ENCODE measurements at places on chromosomes 2 and 18.

DNA sequence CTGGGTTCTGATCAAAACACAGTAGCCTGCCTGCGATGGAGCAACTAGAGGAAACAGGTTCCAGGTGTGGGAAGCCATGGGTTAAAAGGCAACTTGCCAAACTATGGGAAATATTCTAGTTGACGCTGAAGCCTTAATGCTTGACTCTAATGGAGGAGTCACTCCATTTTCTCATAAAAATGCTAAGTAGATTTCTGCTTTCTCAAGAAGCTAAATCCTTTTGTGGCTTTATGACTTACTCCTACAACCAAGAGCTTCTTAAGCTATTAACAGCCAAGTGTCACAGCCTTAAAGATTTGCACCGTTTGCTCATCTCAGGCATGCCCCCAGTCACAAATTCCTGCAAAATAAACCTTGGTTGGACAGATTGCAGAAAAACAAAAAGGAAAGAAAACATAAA is 25.2 kb downstream of the ANKRD44 start:
- no peak for DNase-seq

DNA sequence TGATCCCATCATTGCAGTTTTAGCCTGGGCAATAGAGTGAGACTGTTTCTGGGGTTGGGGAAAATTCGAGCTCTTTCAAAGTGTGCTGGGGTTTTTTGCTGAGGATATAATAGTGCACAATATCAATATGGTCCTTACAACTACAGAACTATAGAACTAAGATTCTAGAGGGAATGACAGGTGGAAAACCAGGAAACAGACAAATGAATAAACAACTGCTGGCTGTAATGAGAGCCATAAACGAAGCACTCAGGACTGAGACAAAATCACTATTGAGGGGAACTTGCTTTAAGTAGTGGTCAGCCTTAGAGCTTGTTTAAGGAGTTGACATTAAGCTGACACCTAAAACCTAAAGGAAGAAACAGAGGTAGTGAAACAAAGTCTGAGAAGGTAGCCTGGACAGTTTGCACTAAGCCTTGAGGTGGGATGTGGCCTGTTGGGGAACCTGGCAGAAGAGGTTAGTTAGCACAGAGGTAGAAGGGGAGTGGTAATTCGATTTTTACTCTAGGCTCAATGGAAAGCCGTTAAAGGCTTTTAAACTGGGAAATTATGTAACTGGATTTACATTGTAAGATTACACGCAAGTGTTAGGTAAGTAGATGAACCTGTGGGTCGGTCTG is 33.8 kb downstream of the LCLAT1 start:
- DNase-seq, result no peak

- no peak for DNase-seq
These were observed 38.2 kb upstream of the CNGA3 start for GRCh38 chr2:98308068-98308467.

GRCh38 chr2:217920879-217921603 is 81.8 kb downstream of the TNS1 start:
- no peak for DNase-seq

DNA sequence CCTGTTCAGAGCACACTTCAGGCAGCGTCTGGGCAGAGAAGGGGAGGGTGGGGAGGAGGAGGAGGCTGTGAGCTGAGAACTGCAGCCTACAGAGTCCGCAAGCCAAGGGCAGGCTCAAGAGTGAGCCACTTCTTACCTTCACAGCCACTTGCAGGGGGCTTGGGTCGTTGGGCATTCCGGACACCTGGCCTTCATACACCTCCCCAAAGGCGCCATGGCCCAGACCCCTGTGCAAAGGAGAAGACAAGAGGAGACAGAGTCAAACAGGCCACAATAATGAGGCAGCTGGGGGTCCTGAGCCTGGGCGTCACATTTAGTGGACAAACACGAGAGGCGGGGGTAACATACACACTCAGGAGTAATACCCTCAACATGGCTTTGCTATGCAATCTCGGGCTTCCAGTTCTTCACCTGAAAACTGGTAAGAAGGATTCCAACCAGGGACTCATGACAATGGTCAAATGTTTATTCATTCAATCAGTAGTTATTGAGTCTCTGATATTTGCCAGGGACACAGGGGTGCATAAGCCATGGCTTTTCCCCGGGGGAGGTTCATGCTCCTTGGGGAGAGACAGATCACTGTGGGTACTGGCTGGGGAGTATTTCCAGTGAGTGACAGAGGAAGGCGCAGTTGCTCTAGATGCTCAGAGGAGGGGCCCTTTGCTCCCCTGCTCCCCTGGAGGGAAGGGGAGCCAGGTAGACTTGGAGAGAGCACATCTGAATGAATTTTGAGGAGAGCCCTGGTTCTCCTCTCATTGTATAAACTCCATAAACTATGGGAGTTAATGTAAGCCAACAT is 107.4 kb downstream of the CLIP4 start:
- DNase-seq, result no peak

GRCh38 chr2:205892251-205892655 is 193.7 kb downstream of the INO80D start:
- no peak for DNase-seq

GRCh38 chr2:241285596-241285995 is 29.9 kb downstream of the HDLBP start:
- DNase-seq, result no peak

Data from CD4-positive, alpha-beta T cell treated with Interferon gamma for 1 hour (primary cell).